ENCODE measurements at places on chromosomes 5 and 9. TPM values are rescaled to one million over a fixed set of nuclear protein-coding genes. Genes with fewer than 3 reads are reported as not detected.

DNA sequence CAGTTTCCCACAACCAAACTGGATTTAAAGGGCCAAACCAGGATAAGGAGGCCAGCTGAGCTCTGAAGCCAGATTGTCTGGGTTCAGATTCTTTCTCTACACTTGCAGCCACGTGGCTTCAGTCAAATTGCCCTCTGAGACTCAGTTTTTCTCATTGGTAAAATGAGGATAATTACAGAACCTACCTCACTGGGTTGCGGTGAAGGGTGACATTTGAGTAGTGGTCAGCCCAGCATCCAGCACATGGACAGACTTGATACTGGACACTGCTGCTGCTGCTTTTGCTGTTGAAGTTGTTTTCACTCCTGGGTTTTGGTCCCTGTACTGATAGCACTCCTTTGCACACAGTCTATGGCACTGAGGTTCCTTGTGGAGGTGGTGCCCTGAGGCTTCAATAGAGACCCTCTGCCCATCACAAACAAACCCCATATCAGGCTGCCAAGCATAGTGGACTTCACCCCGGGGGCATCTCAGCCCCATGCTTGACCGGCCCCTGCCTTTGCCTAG, 25.7 kb upstream of the CDKN2AIPNL start:
- no peak for DNase-seq

DNA sequence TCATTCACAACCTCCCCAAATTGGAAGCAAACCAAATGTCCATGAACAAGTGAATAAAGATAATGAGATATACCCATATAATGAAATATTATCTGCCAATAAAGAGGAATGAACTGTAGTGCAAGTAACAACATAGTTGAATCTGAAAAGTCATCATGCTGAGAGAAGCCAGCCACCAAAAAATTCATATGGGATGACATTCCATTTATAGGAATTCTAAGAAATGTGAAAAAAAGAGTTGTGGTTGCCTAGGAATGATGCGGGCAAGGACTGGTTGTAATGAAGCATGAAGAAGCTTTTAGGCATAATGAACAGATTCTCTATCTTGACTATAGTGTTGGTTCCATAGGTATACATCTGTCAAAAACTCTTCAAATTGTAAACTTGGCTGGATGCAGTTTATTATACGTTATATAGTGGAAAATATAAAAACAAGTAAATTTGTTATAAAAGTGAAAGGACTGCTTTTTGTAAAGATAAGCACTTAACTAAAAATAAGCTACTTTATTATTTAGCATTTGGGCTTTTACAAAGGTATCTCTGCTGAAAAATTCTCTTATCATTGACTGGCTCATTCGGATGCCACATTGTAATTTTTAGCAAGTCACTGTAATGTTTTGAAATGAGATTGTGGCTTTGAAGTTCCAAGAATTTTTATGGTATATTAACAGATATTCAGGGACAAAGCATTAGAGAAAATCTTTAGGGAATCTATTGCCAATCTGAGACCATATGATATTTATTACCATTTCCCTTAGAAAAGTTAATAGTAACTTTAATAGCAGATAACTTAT, 21.2 kb upstream of the TTC23L start:
- DNase-seq = no peak

DNA sequence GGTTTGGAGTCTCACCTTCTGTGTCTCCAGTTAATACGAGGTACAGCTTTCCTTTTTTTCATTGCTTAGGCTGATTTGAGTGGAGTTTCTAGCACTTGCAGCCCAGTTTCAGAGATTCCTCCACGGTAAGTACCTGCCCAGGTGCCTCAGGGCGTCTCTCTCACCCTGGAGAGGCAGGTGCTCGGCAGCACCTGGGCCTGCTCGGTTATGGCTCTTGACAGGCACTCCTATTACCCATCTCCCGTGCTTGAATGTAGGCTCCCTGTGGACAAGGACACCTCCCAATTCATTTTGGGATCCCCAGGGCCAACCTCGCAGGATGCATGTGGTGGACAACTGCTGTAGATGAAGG, 144.3 kb downstream of the NR3C1 start:
- DNase-seq = no peak

DNA sequence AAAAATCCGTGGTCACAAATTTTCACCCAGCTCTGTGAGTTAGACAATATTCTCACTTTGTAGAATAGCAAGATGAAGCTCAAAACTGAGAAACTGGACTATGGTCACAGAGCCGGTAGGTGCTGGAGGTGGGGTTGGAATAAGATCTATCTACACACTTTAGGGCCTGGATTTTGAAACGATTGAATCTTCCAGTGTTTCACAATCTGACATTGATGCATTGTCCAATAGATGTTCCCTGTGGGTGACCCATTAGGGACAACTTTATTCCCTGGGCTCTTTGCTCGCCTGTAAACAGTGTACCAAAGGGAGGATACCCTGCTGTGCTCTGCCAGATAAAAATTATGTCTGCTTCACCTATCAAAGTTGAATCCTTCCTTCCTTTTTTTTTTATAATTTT, 145.4 kb upstream of the MPDZ start:
- DNase-seq = no peak

CRB2 gene
- total RNA-seq = not detected

Measured in Karpas-422 (cell line).